Epithelial cell of umbilical artery (primary cell): ENCODE measurements at places on chromosomes 1 and 21. TPM values are rescaled to one million over a fixed set of nuclear protein-coding genes. Genes with fewer than 3 reads are reported as not detected.

The CD1C gene
- total RNA-seq: not detected in 2 replicates

The DCST1 gene
- not detected in 2 replicates for total RNA-seq

The GREM2 gene
- not detected in 2 replicates for total RNA-seq

The SH2D2A gene
- total RNA-seq: 0.97 TPM in 1 of 2 replicates, not detected in the other

The KIF26B gene
- 0.32 and 0.61 TPM in 2 replicates for total RNA-seq

The MAP1LC3C gene
- under 0.01 TPM in 1 of 2 replicates, not detected in the other for total RNA-seq

The RPTN gene
- total RNA-seq: not detected in 2 replicates

The IGSF5 gene
- total RNA-seq: not detected in 2 replicates

The LCE2A gene
- total RNA-seq: not detected in 2 replicates

The TNNI3K gene
- 0.32 TPM in 1 of 2 replicates, not detected in the other for total RNA-seq

The DSCAM gene
- total RNA-seq: not detected in 2 replicates

The VSIG8 gene
- total RNA-seq: under 0.01 TPM in 1 of 2 replicates, not detected in the other

The AADACL3 gene
- total RNA-seq: not detected in 2 replicates

The RASSF5 gene
- total RNA-seq: 0.32 and 1.1 TPM in 2 replicates

The GORAB gene
- total RNA-seq: 8.1 and 11.6 TPM in 2 replicates

The LEFTY2 gene
- total RNA-seq: not detected in 2 replicates

The CEP170 gene
- 153 and 157 TPM in 2 replicates for total RNA-seq

The MIXL1 gene
- 0.32 TPM in 1 of 2 replicates, not detected in the other for total RNA-seq

The OR2L5 gene
- total RNA-seq: not detected in 2 replicates

The RGS8 gene
- total RNA-seq: not detected in 2 replicates

The OR14K1 gene
- not detected in 2 replicates for total RNA-seq

The RUNX3 gene
- not detected in 2 replicates for total RNA-seq

The WDR64 gene
- total RNA-seq: not detected in 2 replicates

The S100A8 gene
- total RNA-seq: not detected in 2 replicates

The NBPF3 gene
- 5.2 and 14.3 TPM in 2 replicates for total RNA-seq

The WNT4 gene
- total RNA-seq: under 0.01 and 0.15 TPM in 2 replicates

The LCE3D gene
- total RNA-seq: not detected in 2 replicates

The TMPRSS3 gene
- not detected in 2 replicates for total RNA-seq

The LCE2C gene
- not detected in 2 replicates for total RNA-seq

The PRRX1 gene
- 0.32 and 6.8 TPM in 2 replicates for total RNA-seq

The ADORA3 gene
- total RNA-seq: not detected in 2 replicates

The UTS2 gene
- under 0.01 TPM in 1 of 2 replicates, not detected in the other for total RNA-seq

The PTPRF gene
- 54.7 and 58.5 TPM in 2 replicates for total RNA-seq

The HNRNPR gene
- 108 and 132 TPM in 2 replicates for total RNA-seq

The CALML6 gene
- total RNA-seq: not detected in 2 replicates

The MEX3A gene
- total RNA-seq: 4.7 and 5.8 TPM in 2 replicates

The ZSWIM5 gene
- 0.30 and 0.32 TPM in 2 replicates for total RNA-seq

The SLC1A7 gene
- total RNA-seq: not detected in 2 replicates

The FCRL4 gene
- total RNA-seq: not detected in 2 replicates

The BCAN gene
- 0.15 TPM in 1 of 2 replicates, not detected in the other for total RNA-seq

The LRRC7 gene
- under 0.01 TPM in 1 of 2 replicates, not detected in the other for total RNA-seq

The LAMTOR2 gene
- total RNA-seq: 60.0 and 82.2 TPM in 2 replicates

The LPAR3 gene
- 0.15 TPM in 1 of 2 replicates, not detected in the other for total RNA-seq

The C4BPA gene
- not detected in 2 replicates for total RNA-seq

The CFHR1 gene
- not detected in 2 replicates for total RNA-seq

The TMIGD3 gene
- total RNA-seq: 0.32 TPM in 1 of 2 replicates, not detected in the other

The C2CD2 gene
- 21.1 and 35.3 TPM in 2 replicates for total RNA-seq

The CLDN17 gene
- total RNA-seq: not detected in 2 replicates

The FCRLA gene
- total RNA-seq: not detected in 2 replicates

The MYOG gene
- not detected in 2 replicates for total RNA-seq
